ENCODE measurements at places on chromosomes 13 and 19. TPM values are rescaled to one million over a fixed set of nuclear protein-coding genes. Genes with fewer than 3 reads are reported as not detected.

DNA sequence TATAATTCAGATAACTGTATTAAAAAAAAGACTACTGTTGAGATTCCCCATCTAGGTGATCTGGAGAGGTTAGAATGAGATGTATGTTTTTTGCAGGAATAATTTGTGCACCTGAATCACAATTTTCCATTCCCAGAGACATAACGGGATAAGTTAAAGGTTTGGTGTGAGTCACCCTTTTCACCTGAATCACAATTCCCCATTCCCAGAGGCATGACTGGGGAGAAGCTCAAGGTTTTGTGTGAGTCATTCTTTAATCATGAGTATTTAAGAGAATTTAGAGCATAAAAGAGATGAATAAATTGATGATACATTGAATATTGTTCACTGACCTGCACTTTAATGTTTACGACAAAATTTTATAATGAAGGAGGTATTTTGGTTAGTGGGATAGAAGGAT is 9.0 kb downstream of the OR7A5 start:
- DNase-seq: no peak

The MIA gene
- 0.87 TPM for polyA plus RNA-seq

The SLC27A5 gene
- polyA plus RNA-seq: 9.7 TPM

GRCh38 chr19:46913198-46913851 is 52.5 kb downstream of the ARHGAP35 start:
- DNase-seq: no peak

The ZNF414 gene
- polyA plus RNA-seq: 30.1 TPM

DNA sequence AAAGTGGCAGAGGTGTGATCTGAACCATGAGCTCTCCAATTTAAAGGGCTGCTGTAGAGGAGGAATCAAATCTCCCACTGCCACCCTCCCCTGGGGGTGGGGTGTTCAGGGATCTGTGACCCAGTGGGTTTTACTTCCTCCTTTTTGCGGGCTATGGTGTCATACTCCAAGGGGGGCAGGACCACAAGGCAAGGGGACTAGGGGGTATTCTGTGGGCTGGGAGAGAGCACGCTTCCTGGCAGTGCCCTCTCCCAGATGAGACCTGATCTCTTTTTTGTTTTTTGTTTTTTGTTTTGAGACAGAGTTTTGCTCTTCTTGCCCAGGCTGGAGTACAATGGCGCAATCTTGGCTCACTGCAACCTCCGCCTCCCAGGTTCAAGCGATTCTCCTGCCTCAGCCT is 10.3 kb downstream of the PLD3 start:
- DNase-seq: no peak

DNA sequence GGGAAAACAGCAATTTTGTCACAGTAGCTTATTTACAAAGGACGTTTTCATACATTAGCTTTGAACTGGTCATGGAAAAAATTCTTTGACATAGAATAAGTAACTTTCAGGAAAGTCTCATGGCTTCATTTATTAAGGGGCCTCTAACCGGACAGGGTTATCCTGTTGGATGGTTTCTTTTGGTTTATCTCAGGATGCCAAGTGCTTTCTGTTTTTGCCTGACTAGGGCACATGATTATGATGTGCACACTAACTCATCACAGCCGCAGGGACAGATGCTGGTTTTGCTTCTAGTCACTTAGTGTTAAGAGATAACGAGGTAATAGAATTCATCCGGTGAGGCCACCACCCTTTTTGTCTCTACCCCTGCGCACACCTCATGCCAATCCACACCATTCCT is 53.0 kb downstream of the TGDS start:
- DNase-seq: no peak

Measured in left renal cortex interstitium (tissue), 4 donors.